ENCODE measurements at places on chromosomes 16 and 17.

GRCh38 chr16:12236589-12236988, 260.1 kb downstream of the SNX29 start:
- no peak for DNase-seq

DNA sequence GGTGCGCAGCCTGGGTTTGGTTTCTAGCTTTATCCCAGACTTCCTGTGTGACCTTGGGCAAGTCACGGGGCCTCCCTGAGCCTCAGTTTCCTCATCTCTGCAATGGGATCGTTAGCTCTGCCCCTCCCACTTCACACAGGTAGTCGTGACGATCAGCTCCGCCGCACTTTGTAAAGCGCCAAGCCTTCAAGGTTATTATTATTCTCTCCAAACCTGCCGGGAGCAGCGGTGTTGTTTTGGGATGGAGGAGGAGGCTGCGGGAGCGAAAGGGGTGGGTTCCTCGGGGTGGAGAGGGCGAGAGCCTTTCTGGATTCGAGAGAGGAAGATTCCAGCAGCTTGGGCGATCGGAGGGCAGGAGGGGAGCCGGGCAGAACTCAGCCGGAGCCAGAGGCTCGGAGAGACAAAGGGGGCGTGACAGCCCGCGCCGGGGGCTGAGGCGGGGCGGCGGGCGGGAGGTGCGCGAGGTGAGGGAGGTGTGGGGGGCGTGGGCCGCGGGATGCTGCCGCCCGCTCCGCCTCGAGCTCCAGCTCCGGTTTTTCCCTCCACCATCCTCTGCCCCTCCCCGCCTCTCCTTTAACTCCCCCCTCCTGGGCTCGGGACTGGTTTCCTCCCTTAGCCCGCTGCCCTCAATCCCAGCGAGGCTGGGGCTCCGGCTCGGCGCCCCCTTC, at the start of gene EFNB3:
Gene EFNB3, plus strand, starts transcription at position 602 of the 668 bp plus-strand sequence. CDS start 397 bp downstream, outside the sequence.
- no peak for DNase-seq

GRCh38 chr17:1413281-1413791, 13.3 kb upstream of the YWHAE start:
- no peak for DNase-seq

GRCh38 chr16:61277849-61278248, 758.4 kb downstream of the CDH8 start:
- DNase-seq: no peak

- no peak for DNase-seq
These were observed 3.5 kb upstream of the MTHFSD start for GRCh38 chr16:86558355-86559193.

- DNase-seq: no peak
These were observed 26.2 kb downstream of the IL21R start for GRCh38 chr16:27428026-27428785.

DNA sequence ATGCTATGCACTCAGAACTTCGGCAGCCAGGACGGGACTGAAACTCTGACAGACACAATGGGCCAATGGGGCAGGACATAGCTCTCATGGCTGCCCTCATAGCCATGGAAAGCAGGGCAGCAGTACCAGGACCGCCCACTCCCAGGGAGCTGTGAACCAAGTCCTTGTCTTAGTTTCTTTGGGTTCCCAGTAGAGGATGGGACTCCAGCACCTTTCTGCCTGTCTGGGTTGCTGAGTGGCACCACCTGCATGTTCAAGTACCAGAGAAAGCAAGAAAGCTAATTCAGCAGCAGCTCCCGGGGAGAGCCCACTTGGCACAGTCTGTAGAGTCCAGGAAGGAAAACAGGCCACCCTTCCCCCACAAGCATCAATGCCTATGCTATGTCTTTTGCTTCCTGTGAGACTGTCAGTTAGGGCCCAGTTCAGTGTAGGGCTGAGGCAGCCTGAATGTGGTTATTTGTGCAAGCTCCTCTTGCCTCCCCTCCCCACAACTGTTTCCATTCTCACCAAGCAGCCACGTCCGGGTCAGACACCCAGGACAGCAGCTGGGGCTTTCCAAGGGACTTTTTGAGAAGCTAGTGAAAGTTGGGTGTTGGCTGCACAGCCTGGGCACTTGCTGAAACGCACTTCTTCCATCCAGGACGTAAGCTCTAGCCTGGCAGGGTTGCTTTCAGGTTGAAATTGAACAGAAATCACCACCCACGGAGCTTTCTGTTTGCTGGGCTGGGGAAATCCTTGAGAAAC, 7.8 kb downstream of the SUPT4H1 start:
- DNase-seq: no peak

DNA sequence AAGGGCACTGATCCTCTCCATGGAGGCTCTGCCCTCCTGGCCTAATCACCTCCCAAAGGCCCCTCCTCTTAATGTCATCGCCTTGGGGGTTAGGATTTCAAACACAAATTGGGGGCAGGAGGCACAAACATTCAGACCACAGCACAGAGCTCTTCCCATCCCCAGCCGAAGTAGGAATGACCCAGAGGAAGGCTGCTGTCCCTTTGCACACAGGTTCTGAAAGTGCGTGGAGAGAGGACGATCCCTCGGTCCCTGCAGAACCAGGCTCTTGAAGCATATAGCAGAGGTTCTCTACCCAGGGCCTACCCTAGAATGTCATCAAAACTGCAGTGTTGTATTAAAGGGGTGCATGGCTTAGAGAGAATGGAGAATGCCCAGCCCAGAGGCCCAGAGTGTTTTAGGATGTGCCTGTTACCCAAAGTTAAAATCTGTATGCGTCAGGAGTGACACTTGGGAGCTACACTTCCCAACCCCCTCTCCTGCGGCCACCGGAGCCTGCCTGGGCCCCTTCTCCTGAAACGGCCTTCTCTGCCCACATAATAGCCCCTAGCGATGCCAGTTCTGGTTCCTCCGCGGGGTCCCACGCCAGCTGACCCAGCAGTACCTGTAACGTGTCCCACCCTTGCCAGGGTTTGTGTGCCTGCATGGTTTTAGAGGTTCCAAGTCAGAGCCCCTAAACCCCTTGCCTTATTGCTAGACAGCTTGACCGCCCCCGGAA, 159.5 kb upstream of the CACNG5 start:
- no peak for DNase-seq

- DNase-seq: no peak
These were observed 20.0 kb upstream of the LRRC75A start for GRCh38 chr17:16512011-16512410.

DNA sequence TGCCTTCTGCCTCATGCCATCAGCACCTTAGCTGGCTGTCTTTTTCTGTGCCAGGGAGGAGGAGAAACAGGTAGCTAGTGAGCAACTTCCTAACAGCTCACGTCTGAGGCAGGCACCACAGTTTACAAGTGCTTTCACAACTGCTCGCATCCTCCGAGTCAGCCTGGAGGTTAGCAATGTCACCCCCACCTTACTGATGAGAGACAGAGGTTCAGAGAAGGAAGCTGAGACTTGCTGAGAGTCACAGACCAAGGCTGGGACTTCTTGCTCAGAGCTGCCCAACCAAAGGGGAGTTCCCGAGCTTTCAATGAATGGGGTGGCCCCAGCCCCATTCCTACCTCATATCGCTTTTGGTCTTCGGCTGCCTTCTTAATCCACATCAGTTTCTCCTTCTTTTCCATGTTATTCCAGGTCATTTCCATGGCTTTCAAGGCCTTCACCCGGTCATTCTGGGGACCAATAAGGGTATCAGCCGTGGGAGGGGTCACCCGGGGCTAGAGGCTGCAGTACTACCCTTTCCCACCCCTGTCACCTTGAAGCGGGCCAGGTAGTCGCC, 9.6 kb downstream of the UBTF start:
- DNase-seq: no peak

GRCh38 chr17:40615068-40615840, 32.4 kb downstream of the SMARCE1 start:
- DNase-seq: no peak

DNA sequence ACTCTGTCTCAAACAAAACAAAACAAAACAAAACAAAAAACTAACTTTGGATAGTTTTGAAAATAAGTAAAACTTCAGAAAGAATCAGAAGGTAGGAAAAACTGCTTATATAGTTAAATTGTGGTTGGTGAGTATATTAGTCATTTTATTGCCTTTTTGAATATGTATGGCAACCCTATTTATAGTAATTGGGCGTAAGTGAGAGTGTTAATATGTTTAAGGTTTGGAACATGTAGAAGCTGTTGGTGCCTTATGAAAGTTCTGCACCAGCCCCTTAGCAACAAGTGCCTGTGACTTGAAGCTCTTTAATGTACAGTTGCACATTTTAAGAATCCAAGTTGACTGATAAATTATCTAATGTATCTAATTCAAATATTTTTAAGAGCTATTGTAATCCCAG, 47.4 kb upstream of the ABCC11 start:
- DNase-seq: no peak

GRCh38 chr17:43412166-43412565, 13.4 kb downstream of the ARL4D start:
- DNase-seq: no peak

DNA sequence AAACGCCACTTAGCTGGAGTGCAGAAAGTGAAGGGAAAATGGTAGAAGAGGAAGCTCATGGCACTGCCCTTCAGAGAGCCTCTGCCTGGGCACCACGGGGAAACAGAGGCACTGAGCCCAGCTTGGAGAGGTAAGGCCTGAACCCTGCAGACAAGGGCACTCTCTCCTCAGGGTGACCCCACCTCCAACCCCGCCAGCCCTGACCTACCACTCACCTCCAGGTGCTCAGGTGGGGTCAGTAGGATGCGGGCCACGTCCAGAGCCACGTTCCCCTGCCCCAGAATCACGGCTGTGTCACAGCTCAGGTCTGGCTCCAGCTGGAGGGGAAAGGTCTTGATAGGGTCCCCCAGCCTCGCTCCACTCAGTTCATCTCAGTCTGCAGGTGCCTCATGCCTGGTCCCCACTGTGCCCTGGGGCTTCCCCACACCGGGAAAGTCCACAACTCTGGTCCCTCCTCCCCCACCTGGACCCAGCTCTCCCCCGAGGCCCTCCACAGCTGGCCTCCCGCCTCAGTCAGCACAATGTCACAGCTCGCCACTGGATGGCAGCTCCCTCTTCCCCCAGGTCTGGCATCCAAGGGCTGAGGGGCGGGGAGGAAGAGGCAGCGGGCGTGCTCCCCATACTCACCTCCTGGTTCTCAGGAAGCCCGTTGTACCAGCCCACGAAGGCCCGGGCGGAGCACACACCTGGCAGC, 6.0 kb upstream of the GRIN2C start:
- no peak for DNase-seq

GRCh38 chr17:4180791-4181190, 37.8 kb downstream of the CYB5D2 start:
- DNase-seq: no peak

- DNase-seq: no peak
These were observed 57.6 kb upstream of the FA2H start for GRCh38 chr16:74832228-74832627.

- no peak for DNase-seq
These were observed 21.7 kb downstream of the PPL start for GRCh38 chr16:4915226-4915761.

DNA sequence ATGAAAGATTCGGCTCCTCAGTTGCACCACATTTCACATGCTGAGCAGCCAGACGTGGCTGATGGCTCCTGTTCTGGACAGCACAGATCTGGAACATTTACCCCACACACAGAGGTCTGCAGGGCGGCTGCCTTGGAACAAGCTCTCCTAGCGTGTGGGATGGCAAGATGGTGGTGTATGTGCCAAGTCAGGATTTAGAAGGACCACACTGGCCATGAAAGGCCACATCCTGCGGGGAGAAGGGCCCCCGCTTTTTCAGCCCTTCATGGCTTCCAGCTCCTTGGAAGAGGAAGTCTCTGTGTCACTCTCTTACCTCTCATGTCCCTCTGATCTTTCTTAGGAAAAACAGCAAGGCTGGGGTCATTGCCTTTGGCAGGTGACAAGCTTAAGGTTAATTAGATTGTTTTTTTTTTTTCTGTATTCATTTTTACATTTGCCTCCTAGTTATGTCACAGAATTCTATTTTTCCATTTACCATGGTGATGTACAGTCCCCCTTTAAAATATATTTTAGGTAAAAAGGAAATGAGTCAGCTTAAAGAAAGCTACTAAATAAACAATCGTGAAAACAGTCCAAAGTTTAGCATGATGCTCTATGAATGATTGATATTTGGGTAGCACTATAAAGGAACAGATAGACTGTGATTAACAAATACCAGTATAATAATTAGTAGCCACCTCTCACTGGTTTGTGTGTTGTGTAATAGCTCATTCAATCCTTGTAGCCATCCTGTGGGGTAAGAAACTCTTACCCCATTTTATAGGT, 396.6 kb downstream of the CPPED1 start:
- DNase-seq: no peak

DNA sequence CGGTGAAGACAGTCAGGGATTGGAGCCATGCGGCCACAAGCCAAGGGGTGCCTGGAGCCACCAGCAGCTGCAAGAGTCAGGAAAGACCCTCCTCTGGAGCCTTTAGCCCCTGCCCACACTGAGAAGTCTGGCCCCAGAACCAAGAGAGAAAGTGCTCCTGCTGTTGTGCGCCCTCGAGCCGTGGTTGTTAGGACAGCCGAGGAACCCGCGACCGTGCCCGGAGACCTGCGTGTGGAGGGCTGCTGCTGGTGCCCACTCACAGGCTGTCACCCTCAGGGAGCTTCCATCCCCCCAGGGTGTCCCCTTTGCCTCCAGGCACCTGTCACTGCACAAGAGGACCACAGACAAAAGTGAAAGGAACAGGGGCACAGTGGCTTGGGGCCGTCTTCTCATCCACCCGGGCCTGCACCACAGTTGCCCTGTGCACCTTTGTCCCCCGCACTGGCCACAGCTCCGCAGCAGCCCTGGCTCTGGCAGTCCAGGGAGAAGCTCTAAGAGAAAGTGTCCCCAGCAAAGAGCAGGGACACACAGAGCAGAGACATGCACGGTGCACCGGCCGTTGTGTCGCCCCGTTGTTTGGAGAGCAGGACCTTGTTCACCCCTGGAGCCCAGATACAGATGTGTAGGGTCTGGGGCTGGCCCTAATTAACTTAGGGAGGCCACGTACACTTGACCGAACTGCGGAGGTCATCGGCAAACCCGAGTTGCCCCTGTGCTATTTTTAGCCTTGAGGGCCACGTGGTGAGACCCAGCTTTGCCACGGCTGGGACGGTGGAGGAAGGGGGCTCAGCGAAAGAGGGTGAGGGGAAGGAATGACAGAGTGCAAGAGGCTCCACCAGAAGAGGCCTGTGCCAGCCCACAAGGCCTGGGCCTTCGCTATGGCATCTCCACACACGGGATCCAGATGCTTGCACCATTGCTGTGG, 329.2 kb downstream of the C16orf95 start:
- no peak for DNase-seq

GRCh38 chr17:57587193-57587969, 157.7 kb downstream of the CCDC182 start:
- no peak for DNase-seq

GRCh38 chr17:32502710-32503109, 15.9 kb downstream of the CDK5R1 start:
- no peak for DNase-seq

- no peak for DNase-seq
These were observed 234.5 kb downstream of the SEC14L1 start for GRCh38 chr17:77375108-77375916.

- DNase-seq: no peak
These were observed 3.5 kb upstream of the CXCL16 start for GRCh38 chr17:4743216-4743615.

- no peak for DNase-seq
These were observed 7.1 kb downstream of the TEKT3 start for GRCh38 chr17:15334266-15334665.

DNA sequence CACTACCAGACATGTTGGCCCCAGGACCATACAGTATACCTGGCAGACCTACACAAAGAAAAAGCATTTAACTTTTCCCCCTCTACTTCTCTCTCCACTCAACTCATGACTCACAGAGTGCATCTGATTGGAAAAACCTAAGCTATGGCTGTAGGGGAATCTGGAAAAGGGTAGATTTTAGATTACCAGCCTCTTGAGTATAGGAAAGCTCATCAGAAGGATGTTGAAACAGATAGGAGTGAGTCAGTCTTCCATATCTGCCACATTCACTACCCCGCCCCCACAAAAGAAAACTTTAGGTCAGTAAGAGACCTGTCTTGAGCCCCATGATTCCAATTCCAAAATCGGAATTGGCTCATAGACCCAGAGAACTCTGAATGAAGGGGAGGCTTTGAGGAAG, 12.3 kb downstream of the KRT9 start:
- no peak for DNase-seq
